ENCODE measurements at places on chromosomes 16 and 17.
A peak's percentile ranks its signal among the peaks of the same experiment; 100 is the strongest.

GRCh38 chr16:48542966-48543365 lies 67.0 kb downstream of the N4BP1 start:
- no peak for DNase-seq

DNA sequence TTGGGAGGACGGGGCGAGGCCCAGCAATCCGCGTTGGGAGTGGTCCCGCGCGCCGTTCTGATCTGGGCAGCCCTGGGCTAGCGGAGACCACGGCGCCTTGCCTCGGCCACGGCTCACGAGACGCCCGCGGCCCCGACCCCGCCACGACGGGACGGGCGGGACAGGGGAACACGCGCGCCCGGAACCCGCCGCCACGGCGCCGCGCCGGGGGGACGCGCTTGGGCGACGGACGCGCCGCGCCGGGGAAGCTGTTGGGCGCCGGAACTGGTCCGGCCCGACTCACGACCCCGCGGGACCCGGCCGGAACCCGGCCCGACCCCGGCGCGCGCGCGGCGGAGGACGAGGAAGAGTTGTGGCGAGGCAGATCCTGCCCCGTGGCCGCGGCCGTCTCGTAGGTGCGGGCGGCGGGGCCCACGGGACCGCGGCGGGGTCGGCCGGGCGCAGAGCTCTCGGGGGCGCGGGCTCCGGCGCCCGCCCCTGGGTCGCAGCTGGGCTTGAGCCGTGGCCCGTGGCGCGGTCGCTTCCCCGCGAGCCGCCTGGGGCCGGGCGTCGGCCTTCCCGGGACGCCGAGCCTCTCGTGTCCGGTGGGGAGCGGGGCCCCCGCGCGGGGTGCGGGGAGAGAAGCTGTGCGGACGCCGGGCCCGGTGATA lies at the start of gene ACSF3:
TSS of gene ACSF3 (plus strand) at position 251 of the 650 bp plus-strand sequence. CDS start 6,830 bp downstream, outside the sequence.
- DNase-seq: peak; percentile 55

DNA sequence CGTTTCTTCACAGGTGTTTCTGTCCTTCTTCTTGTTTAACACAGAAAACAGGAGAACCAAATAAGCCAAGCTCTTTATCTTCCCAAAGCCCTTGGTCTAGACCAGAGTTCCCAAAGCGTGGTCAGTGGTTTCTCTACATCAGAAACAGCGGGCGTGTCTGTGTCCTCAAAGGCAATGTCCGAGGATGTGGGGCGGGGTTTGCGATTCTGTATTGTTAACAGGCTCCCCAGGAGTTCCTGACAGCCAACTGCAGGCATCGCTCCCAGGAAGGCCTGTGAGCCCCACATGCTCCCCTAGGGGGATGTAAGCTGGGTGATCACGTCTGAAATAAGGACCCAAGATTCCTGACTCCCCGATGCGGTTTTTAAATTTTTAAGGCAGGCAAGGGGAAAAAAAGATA lies 28.4 kb upstream of the SLC25A19 start:
- DNase-seq: no peak

- no peak for DNase-seq
These were observed 46.1 kb upstream of the MSI2 start for GRCh38 chr17:57210224-57210553.

GRCh38 chr16:51875834-51876600 lies 670.9 kb downstream of the TOX3 start:
- no peak for DNase-seq

- no peak for DNase-seq
These were observed 8.3 kb upstream of the MAP2K3 start for GRCh38 chr17:21276264-21276588.

DNA sequence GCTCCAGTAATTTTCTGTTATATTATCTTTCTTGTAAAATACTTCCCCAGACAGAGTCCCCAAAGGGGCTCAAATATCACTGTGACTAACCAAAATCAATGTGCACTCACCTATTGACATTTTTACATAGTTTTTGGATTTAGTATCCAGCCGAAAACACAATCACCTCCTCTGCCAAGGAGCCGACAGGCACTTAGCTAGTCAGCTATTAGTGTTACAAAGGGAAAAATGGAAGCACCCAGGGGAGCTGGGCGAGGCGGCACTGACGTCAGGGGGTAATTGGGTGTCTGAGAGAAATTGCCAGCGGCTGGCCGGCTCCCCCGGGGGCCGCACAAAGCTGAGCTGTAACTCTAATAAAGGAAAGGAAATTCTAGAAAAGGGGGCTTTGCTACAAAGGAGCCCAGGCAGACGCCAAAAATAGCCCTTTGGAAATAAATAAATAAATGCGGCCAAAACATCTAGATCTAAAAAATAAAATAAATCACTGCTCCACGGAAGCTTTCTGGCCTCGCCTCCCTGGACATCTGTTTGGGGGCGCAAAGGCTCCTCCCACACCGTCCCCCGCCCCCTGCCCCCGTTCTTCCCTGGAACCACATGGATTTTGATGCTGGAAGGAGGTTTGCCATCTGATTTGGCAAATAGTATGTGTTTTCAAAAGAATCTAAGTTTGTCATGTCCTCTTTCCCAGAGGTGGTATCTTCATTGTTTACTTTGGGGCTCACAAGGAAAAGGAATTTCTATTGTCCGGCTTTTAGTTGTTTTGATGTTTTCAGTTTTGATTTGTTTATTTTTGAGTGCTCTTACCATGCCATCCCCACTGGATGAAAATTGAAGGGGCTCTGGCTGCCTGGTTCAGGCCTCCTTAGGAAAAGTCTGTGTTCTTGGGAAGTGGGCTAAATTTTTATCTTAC lies 156.7 kb downstream of the ZNF423 start:
- no peak for DNase-seq

DNA sequence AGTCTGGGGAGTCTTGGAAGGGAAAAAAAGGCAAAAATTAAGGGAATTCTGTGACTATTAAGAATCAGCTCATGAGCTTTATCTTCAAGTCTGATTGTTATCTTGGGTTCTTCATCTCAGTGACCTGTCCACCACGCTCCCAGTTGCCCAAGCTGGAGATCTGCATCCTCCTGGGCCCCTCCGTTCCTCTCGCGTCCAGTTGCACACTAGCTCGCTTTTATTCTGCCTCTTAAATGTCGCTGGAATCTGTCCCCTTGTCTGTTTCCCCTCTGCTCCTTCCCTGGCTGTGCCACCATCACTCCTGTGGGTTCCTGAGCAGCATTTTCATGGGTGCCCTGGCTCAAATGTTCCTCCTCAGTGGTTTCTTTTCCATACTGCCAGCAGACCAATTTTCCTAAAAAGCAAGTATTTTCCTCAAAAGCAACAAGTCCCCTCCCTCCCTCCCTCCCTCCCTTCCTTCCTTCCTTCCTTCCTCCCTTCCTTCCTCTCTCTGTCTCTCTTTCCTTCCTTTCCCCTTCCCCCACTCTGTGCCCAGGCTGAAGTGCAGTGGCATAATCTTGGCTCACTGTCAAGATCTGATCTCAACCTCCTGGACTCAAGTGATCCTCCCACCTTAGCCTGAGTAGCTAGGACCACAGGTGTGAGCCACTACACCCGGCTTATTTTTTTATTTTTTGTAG lies 1.4 kb downstream of the ENDOV start:
- DNase-seq: no peak

DNA sequence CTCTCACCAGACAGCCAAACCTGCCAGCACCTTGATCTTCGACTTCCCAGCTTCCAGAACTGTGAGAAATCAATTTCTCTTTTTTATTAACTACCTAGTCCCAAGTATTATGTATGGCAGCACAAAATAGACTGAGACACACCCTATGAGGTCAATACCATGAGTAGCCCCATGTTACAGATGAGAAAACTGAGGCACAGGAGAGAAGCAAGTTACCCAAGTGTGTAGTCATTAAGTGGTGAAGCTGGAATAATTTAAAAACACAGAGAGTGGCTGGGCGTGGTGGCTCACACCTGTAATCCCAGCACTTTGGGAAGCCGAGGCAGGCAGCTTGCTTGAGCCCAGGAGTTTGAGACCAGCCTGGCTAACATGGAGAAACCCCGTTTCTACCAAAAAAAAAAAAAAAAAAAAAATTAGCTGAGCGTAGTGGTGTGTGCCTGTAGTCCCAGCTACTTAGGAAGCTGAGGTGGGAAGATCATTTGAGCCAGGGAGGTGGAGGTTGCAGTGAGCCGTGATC lies 4.9 kb downstream of the NQO1 start:
- DNase-seq: no peak

GRCh38 chr16:22653876-22654275 lies 143.2 kb downstream of the NPIPB5 start:
- DNase-seq: no peak

- DNase-seq: no peak
These were observed 52.0 kb upstream of the ZNF629 start for GRCh38 chr16:30838876-30839471.

- no peak for DNase-seq
These were observed 2.6 kb downstream of the LRRC59 start for GRCh38 chr17:50394711-50395110.

- DNase-seq: peak; percentile 28
These were observed 52.2 kb downstream of the VPS35L start for GRCh38 chr16:19607616-19608280.

GRCh38 chr16:88710556-88710955 lies 4.3 kb downstream of the CTU2 start:
- DNase-seq: no peak

DNA sequence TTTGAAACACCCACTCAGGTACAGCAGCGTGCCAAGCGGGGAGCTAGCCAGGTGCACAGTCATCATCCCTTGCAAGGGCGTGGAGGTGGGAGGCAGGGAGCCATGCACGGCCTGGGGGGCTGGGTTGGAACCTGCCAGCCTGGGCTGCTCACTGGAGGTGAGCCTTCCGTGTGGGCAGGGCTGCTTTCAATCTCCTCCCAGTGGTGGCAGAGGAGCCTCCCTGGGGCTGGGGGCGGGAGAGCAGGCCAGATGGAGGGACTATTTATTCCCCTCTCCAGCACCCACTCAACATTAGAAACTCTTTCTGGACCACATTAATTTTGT lies 90.3 kb downstream of the KATNIP start:
- no peak for DNase-seq

DNA sequence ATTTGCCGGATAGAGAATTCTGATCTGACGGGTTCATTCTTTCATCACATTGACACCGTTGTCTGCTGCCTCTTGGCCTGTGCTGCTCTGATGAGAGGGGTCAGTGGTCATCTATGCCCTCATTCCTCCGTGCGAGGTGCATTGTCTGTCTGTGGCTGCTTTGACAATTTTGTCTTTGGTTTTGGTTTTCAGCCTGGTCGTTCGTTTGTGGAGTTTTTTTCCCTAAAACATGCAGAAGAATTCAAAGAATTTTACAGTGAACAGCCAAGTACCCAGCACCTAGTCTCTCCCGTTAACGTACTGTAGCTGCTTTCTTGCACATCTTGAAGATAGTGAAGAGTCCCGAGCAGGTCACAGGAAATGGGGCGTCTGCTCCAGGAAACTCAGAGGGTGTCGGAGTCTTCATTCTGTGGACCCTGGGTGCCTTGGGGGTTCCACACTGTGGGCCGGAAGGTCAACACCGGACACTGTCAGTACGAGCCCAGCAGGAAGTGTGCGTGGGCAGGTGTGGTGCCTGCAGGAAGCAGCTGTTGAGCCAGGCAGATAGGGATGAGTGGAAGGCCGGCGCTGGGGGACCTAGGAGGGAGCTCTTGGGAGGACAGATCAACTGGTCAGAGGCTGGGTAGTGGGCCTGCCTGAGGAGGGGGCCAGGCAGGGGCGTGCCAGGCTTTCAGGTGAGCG lies 28.2 kb downstream of the CRAMP1 start:
- no peak for DNase-seq

GRCh38 chr17:22145605-22146178 lies 453.4 kb downstream of the KCNJ18 start:
- DNase-seq: no peak

GRCh38 chr17:81391293-81391935 lies 3.8 kb upstream of the BAHCC1 start:
- DNase-seq: no peak

- no peak for DNase-seq
These were observed 48.5 kb downstream of the VAC14 start for GRCh38 chr16:70752426-70752825.

DNA sequence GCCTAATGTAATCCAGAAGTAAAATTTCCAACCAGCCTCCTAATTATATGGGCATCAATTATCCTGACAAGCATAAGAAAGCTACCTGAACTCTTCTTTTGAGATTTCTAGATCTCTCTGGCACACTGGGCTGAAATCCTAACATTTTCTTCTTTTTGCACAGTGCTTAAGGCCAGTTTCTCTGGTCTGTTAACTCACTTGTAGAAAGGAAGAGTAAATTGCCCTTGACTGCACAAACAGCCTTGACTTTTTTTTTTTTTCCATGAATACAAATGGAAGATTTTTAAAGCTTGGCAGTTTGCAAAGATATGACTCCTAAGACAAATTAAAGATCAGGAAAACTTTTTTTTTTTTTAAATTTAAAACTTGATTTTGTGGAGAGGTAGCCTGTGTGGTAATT lies 291.2 kb upstream of the MON1B start:
- DNase-seq: no peak

Measured in EL (cell line).